A172 (cell line): ENCODE measurements at places on chromosomes 5 and 9.
A peak's percentile ranks its signal among the peaks of the same experiment; 100 is the strongest.

DNA sequence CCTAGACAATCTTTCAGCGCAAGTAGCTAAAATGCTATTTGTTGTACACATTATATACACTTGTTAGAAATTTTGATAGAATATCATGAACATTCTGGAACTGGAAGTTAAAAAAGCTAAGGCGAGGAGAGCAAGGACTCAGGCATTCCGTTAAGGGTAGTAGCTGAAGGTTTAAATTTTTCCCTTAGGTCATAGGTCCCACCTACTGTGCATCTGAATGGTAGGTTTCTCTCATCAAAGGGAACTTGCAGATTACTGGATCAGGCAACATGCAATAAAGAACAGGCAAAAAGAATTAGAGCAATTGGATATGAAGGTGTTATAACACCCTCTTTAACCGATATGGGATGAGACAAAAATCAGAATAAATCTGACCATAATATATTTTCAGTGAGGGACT, 32.8 kb downstream of the TMEM161B start:
- no peak for DNase-seq

- DNase-seq: peak; percentile 44
Observed at GRCh38 chr9:114735704-114736103, 53.7 kb upstream of the TEX48 start.

DNA sequence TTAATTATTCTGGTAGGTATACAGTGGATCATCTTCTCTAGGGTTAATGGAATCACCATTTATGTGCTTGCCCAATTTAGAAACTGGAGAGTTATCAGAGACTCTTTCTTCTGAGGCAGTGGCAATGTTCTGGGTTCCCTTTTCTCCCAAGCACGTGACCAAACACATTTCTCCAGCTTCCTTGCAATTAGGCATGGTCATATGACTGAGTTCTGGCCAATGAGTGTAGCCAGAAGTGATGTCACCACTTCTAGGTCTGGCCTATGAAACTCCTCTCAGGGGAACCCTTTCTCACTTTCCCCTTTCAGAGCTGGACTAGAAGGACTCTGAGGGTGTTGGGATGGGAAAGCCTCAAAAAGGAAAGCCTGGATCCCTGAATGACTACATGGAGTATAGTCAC, 172.0 kb downstream of the NSG2 start:
- no peak for DNase-seq

GRCh38 chr5:83312663-83313062, 158.9 kb upstream of the VCAN start:
- no peak for DNase-seq

- no peak for DNase-seq
Observed at GRCh38 chr9:22044583-22044982, 35.5 kb upstream of the CDKN2B start.

DNA sequence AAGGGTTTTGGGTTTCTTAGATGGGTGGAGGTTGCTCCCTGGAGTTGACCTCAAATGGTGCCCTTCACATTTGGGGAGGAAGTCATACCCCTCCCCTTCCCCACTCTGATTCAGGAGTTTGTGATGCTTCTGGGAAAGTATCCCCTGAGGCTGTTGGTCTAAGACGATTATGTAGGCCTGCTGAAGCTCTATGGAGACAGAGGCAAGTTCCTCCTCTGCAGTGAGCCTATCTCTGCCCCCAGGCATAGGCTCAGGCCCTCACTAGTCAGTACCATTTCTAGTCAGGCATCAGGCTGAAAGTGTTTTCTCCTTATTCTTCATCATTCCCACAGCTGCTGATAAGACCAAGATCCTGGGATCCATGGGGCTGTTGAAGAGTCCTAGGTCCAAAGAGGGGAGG, 271.6 kb upstream of the NUDT12 start:
- DNase-seq: no peak

DNA sequence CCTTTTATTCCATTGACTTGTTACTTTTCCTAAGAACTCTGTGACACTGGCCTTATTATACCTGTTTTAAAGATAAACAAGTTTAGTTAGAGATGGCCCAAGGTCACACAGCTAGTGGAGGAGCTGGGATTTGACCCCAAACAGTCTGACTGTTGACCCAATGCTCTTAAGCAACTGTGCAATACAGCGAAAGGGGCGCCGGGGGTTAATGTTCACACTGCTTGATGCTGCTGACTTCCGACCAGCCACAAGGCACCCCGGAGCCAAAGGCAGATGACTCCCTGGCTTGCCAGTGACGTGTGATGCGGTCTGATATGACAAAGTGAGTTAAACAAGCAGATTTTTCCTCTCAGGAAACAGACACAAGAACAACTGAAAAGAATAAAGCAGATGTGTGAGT, 23.9 kb downstream of the PIK3R1 start:
- DNase-seq: peak; percentile 24

GRCh38 chr5:171953860-171954701, 52.4 kb downstream of the FBXW11 start:
- DNase-seq: no peak

DNA sequence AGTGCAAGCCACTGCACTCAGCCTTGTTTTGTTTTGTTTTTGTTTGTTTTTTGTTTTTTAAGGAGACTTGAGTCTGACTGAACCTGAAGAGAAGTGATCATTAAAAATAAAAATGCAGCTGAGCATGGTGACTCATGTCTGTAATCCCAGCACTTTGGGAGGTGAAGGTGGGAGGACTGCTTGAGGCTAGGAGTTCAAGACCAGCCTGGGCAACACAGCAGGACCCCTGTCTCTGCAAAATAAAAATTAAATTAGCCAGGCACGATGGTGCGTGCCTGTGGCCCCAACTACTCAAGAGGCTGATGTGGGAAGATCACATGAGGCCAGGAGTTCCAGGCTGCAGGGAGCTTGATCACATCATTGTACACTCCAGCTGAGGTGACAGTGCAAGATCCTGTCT, 6.2 kb downstream of the SLC1A1 start:
- DNase-seq: no peak

DNA sequence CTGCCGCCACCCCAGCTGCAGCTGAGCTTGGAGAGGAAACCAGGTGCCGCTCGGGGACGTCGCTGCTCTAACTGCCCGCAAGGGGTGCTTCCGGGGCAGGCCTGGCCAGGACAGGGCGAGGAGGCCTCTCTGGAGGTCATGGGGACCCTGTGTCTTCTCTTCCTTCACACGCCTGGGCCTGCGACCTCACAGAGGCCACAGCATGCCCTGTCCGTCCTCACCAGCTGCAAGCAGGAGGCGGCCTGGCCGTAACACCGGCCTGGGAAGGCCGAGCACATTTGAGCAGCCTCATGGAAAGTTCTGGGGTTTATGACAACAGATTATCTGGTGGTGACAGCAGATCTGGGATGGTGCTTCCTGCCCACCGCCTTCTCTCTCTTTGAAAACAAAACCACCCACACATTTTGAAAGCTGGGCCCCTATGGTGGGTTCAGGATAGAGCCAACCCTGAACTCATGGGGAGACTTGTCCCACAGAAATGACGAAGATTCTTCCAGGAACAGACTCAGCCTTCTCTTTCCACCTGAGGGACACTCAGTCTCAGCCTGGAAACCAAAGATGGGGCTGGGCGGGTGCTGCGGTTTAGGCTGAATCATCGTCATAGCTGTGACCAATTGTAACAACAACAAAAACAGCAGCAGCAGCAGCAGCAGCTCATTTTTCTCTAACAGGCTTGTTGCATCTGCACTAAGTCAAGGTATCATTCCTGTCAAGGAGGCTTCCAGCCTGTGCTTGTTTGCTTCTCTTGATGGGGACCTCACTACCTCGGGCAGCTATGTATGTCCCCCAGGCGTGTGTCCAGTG, 99.6 kb upstream of the RAPGEF1 start:
- DNase-seq: peak; percentile 88

- DNase-seq: no peak
Observed at GRCh38 chr5:138565100-138565821, 9.9 kb downstream of the HSPA9 start.

- no peak for DNase-seq
Observed at GRCh38 chr5:134523543-134524271, 1.8 kb upstream of the JADE2 start.

DNA sequence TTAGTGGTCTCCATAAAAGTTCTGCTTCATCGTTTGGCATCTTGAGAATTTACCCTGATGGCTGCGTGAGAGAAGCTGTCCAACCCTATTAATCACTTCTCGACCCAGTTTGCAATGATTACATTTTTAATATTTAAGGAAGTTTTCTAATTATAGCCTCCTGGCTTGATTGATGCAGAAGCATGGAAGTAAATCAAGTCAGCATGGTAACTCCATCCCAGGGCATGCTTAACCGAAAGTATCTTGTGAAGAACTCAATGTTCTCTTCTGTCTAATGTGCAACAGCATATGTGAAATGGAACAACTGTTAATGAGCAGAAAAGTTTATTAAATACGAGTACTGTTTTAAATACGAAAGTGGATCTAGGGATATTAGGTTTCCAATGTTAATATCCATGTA, 278.9 kb upstream of the CD180 start:
- DNase-seq: no peak

- DNase-seq: no peak
Observed at GRCh38 chr9:115877852-115878438, 275.6 kb upstream of the PAPPA start.

- DNase-seq: no peak
Observed at GRCh38 chr5:40206030-40206429, 473.7 kb upstream of the PTGER4 start.

DNA sequence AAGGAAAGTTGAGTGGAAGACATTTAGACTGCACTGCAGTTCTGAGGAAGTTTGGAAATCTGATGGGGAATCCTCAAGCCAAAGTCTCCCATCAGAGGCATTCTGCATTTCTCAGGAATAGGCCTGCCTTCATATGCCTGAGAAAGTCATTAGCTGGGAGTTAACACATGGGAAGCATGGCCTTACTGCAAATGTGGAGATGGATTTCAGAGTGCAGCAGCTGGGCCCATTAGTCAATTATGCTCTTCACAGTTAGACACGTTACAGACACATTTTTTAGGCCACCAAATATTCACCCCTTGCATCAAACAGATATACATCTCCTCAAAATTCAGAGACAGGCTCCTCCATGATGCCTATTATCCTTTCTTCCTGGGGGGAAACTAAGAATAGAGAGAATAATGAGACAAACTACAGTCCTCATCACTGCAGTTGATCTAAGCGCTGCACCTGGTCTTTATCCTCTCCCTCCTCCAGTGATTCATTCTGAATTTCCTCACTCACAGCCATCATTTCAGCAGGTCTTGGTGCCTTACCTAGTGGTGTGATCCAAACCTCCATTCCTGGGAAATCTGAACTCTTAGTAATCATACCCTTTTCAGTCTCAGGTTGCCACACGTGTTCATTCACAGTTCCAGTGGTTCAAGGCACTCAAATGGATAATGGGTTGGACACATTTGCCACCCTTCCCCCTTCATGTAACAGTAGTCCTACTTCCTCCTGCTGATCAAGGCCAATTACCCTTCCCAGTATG, 47.9 kb upstream of the PPP2CA start:
- DNase-seq: no peak

DNA sequence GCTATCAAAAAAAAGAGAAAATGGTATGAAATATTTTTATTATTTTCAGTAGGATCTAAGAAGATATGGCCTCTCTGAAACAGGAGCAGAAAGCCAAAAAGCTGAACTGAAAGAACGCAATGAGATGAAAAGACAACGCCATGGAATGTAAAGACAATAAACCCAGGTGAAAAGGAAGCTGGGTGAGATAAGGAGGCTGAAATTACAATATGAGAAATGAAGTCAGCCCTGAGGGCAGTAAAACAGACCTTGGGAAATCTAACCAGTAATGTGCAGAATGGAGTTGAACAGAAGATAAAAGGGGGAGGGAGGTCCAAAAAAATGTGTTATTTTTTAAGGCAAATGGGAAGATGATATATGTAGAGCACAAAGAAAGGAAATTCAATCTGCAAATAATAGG, 265.3 kb downstream of the ENC1 start:
- DNase-seq: no peak

DNA sequence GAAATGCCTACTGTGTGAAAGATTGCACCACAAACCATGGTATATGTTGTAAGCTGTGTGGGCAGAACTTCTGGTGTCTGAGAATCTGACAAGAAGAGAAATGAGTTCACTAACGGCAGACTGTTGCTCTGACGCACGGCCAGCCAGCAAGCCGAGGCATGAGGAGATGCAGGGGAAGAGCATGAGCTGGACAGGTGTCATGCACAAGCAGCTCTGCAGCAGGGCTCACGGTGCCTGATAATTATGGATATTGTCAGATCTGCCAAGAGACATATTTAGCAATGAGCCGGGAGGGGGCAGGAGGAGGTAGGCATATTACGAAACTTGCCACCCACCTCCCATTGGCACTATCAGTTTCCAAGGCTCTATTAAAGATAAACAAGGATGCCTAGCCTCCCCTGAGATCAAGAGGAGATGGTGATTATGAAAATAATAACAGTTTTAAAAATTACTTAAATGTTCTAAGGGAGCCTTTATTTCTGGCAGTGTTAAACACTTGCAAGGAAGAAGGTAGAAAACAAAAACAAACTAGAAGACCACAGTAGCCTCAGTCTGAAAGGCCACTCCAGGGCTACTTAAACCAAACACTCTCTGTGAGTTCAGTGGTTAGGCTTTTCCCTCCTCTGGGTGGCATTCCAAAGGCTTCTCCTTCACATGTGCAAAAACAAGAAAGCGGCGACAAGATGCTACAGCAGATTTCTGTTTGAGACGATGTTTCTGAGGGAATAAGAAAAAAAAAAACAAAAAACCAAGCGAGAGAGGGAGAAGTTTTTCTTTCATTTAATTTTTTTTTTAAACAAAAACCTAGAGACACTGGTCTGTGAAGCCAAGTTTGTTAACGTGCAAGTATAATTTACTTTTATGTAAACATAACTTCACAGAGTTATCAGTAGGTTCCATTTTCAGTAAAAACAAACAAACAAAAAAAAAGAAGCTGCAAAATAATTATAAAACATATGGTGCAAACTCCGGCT, 339.5 kb downstream of the BNC2 start:
- no peak for DNase-seq

GRCh38 chr5:168469816-168470215, 16.5 kb upstream of the RARS1 start:
- DNase-seq: no peak

DNA sequence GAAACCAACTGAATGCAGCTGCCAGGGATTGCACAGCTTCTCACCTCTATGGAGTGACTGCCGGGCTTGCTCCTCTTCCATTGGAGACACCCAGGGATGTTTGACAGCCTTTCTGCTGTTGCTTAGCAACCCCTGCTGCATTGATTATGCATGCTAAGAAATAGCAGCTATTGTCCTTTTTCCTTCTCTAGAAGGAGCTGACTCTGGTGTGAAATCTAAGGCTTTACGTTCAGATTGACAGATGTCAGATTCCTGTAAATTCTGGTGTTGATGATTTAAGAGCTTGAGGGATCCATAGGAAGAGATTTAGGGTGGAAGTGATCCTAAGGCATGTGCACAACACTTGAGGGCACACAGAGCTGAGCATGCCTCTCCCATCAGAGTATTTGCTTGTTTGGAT, 267.7 kb downstream of the NTRK2 start:
- DNase-seq: no peak

- peak; percentile 86 for DNase-seq
Observed at GRCh38 chr5:41763081-41763480, 107.1 kb downstream of the OXCT1 start.

DNA sequence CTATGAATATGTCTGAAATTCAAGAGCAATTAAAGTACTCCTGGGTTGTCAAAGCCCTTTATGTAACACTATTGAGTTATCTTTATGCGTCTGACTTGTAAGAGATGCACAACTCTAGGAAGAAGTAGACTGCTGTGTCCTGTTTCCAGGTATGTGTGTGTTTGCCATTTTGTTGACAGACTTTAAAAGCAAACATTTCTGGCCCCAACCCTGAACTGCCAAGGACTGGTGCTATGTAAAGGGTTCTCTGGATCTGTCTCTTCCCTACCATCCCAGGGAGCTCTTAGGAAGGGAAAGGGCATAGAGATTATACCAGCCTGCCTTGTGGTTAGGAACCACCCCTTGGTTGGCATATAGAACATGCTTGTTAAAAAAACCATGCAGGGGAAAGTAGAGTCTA, 12.1 kb downstream of the SLC22A5 start:
- DNase-seq: no peak
